ENCODE measurements at places on chromosomes 2 and 18.

- DNase-seq, result no peak
These were observed 774.7 kb downstream of the METTL4 start for GRCh38 chr18:1796636-1797035.

- DNase-seq, result no peak
These were observed 572.0 kb upstream of the LINC00305 start for GRCh38 chr18:64720781-64721464.

- no peak for DNase-seq
These were observed 82.6 kb upstream of the ST3GAL5 start for GRCh38 chr2:85971366-85971765.

- DNase-seq, result no peak
These were observed 283.4 kb upstream of the MYT1L start for GRCh38 chr2:2614452-2614851.

DNA sequence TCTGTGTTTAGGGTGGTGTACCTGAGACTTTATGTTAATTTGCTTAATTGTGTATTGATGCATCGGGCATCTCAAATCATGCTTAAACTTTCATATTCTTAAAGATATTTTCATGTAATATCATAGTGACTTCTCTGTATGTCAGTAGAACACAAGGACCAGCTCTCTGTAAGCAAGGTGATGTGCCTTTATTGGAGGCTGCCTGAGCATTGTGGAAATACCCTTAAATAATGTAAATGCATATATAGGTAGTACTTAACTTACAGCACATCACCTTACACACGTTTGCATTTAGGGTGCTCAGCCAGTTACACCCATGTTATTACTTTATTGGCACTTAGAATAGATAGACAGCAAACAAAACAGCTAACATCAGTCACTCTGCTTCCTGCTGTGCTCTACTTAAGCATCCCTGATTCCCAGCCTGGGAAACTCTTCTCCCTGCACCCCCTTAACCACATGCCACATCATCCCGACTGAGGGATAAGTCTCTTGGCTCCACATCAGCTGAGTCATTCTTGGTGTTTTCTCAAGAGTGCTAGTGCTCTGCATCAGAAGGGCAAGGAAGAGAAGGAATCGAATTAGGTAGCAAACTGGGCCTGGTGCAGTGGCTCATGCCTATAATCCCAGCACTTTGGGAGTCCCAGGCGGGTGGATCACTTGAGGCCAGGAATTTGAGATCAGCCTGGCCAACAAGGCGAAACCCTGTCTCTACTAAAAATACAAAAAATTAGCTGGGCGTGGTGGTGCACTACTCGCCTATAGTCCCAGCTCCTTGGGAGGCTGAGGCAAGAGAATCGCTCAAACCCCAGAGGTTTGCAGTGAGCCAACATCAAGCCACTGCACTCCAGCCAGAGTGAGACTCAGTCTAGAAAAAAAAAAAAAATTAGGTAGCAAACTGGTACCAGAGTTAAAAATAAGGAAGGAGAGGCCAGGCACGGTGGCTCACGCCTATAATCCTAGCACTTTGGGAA, 108.7 kb downstream of the MAP3K20 start:
- no peak for DNase-seq

DNA sequence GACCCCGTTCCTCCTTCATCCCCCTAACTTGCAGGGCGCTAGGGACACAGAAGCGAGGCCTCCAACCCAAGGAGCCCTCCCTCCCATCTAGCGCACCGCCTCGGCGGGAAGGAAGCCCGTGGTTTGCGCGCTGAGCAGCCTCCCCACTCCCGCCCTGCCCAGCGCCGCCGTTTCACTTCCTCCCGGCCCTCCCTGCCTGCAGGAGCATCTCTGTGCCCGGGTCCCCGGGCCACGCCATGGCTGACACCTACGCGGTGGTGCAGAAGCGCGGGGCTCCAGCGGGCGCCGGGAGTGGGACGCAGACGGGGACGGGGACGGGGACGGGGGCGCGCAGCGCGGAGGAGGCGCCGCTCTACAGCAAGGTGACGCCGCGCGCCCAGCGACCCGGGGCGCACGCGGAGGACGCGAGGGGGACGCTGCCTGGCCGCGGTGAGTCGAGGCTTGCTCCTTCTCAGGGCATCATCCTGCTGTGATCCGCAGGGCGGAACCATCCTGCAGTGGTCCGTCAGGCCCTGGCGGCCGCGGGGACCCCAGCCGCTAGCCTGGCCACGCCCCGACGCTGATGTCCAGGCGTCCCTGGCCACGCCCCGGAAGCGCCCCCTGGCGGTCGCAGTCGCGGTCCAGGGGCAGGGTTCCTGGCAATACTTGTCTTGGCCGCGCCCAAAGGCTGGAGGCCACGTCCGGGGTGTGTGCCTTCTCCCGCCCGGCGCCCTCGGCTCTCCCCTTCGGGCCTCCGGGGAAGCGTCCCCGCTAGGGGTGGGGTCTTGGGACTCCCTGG, 16.4 kb downstream of the PTPN18 start:
- DNase-seq, result peak; percentile 95

DNA sequence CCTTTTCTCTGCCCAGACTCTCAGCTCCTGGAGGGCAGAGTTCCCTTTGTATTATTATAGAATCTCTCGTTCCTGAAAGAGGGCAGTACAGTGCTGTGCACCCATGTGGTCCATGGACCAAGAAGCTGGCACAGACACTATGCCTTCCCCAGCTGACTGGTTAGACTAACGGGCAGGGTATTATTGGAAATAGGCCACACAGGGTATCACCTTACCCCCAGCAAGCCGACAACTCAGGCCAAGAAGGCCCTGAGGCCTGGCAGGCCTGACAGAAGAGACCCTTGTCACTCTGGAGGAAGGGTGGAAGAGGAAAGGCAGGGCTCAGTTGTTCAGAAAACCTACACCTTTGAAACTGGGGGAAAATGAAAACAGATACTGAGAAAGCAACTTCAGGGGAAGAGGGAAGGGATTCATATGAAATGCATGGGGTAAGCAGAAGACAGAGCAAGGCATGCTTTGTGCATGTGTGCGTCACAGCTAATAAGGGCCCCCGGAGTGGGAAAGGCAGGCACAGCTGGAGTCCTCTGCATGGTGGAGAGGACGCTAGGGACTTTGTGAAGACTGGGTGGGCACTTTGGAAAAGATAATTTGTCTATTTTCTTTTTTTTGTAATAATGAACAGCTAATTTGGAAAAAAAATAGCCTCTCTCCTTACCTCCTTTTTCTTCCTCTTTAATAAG, 476.8 kb upstream of the CELF4 start:
- DNase-seq, result no peak

- DNase-seq, result no peak
These were observed 320.7 kb downstream of the LRP1B start for GRCh38 chr2:141810148-141810547.

DNA sequence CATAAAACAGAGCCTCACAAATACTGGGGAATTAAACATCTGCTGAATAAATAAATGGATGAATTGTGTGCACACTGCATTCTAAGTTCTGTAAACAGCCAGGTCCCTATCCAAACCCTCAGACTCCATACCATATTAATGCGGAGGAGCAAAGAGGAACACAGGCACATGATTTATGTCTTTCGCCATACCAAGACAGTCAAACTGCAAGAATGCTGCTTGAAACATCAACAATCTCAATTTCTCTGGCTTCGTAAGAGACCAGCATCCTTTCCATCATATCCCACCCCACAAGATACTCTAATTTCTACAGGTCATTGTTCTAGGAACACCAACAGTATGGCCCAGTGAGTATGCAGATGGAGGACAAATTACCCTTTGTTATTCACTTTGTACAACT, 15.0 kb downstream of the KANSL3 start:
- no peak for DNase-seq

- no peak for DNase-seq
These were observed 5.0 kb downstream of the MGAT5 start for GRCh38 chr2:134258684-134259388.

DNA sequence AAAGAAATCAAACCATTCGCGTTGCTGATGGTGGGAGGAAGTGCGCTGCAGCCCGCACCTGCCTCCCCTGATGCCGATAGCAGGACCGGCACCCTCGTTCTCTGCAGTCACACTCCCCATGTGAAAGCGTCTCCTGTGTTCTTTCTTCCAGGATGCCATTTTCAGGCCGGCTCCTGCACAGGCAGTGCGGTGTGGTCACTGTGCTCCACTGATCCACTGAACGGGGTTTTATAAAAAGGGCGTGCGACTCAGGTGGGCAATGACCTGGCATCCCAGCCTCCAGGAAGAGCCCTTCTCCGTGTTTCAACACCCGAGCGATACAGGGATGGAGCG, 88.3 kb upstream of the SNTG2 start:
- no peak for DNase-seq

- no peak for DNase-seq
These were observed 18.6 kb upstream of the PEX13 start for GRCh38 chr2:60998628-60999545.

DNA sequence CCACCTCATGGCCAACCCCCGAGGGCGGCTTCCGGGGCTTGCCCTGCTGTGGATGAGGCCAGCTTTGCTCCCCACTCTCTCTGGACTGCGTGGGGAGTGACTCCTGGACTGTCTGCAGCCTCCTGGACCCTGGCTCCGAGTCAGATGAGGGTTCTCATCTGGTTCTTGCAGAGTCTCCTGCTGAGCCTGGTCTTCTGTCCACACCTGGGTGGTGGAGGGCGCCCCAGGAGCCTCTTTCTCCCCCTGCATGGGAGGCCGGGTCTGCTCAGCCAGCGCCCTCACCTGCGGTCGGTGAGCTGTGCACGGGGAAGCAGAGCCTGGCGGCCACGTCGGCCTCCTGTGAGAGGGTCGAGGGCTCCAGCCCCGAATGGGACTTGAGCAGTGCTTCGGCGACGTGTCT, 78.3 kb downstream of the RTP5 start:
- no peak for DNase-seq

Data from posterior cingulate gyrus (tissue), 11 donors.